Astrocyte (in vitro differentiated cells and primary cell): ENCODE measurements at places on chromosomes 16 and 17. TPM values are rescaled to one million over a fixed set of nuclear protein-coding genes. Genes with fewer than 3 reads are reported as not detected.

The MYLK3 gene
- 0.82 and 1.3 TPM in 2 replicates for total RNA-seq

The NOS2 gene
- 0.07 and 0.09 TPM in 2 replicates for total RNA-seq

The KRT23 gene
- total RNA-seq, result not detected in 2 replicates

The COPZ2 gene
- 25.1 and 38.3 TPM in 2 replicates for total RNA-seq

The KRTAP3-2 gene
- total RNA-seq, result not detected in 2 replicates

The NBR1 gene
- total RNA-seq, result 46.8 and 53.6 TPM in 2 replicates

The C17orf78 gene
- total RNA-seq, result not detected in 2 replicates

The ATP2A1 gene
- 1.0 and 2.0 TPM in 2 replicates for total RNA-seq

The C17orf107 gene
- 2.2 and 3.9 TPM in 2 replicates for total RNA-seq

The PRAC2 gene
- not detected in 2 replicates for total RNA-seq

The CCDC144A gene
- 0.89 and 1.2 TPM in 2 replicates for total RNA-seq

The VASN gene
- 32.0 and 38.7 TPM in 2 replicates for total RNA-seq

The TMED6 gene
- total RNA-seq, result 0.58 and 0.64 TPM in 2 replicates

The NPB gene
- 2.0 and 2.7 TPM in 2 replicates for total RNA-seq

The KRTAP9-2 gene
- total RNA-seq, result not detected in 2 replicates

The NDUFB10 gene
- total RNA-seq, result 149 and 153 TPM in 2 replicates

The CDC27 gene
- 137 and 151 TPM in 2 replicates for total RNA-seq

The EVI2A gene
- 1.1 TPM in 2 replicates for total RNA-seq

The SLC12A3 gene
- 0.07 and 0.18 TPM in 2 replicates for total RNA-seq

The TRAPPC2L gene
- 59.1 and 63.0 TPM in 2 replicates for total RNA-seq

The SCNN1B gene
- total RNA-seq, result not detected in 2 replicates
